ENCODE measurements at places on chromosomes 7 and 10.

DNA sequence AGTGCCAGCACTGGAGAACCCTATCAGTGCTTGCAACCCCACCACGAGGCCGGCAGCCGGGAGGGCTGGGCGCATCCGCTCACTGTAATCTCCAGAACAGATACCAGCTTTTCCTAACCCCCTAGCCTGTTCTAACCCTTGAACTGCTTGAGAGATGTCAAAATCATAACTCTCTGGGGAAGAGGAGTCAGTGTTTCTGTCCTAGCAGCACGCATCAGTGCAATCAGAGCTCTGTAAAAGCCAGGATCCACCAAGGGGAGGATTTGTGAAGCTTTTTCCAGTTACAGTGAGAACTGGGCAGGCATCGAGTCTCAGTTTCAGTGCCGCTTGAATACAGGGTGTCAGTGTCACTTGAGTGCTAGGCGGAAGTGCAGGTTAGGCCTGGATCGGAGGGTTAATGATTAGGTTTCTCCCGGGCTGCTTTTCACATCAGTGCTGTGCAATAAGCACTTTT, 104.5 kb upstream of the INSYN2A start:
- DNase-seq = no peak

GRCh38 chr10:117578999-117579590, 36.5 kb downstream of the EMX2 start:
- no peak for DNase-seq

DNA sequence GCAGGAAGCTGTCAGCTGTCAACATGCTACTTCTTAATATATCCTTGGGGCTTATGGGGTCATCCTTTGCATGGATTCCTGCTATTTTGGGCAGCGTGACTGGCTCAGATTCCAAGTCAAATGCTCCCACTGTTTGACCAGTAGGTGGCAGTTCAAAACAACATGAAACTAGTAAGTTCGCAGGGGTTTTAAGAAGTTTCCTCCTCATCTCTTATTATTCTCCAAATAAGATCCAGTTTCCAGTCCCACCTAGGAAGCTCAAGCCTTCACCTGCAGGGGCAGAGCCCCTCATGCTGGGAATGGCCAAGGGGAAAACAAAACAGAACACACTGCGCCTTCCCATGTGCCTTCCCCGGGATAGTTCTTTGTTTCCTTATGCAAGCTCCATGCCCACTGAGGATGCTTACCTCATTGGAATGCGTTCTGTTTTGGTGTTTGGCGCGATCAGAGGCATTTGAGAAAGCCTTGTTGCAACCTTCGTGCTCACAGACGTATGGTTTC, 259.8 kb downstream of the GLI3 start:
- DNase-seq = peak; percentile 86

DNA sequence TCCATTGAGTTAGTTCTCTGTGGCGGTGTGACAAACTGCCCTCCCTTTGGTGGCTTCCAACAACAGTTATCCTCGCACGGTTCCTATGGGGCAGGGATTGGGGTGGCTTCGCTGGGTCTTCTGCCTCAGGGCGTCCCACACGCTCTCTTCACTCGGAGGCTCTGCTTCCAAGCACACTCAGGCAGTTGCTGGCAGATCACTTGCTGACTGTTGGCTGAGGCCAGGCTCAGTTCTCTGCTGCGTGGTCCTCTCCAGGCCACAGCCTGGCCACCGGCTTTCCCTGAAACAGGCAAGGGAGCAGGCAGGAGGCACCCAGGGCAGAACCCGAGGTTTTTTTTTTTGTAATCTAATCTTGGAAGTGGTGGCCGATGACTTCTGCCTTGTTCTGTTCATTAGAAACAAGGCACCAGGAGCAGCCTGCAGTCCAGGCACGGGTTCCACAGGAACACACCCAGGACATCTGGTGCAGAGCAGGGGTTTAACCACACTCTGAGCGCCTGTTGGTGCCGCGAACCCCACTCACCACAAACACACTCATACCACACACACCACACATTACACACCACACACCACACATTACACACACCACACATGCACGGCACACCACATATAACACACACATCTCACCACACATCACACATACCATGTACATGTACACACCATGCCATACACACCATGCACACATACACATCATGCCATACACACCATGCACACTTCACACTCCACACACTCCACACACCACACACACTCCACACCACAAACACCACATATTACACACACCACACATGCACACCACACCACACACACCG, 112.2 kb downstream of the PTPN20 start:
- peak; percentile 48 for DNase-seq

GRCh38 chr7:105448181-105448580, 59.5 kb upstream of the SRPK2 start:
- no peak for DNase-seq

- DNase-seq = peak; percentile 35
These were observed 1301.5 kb upstream of the SORCS1 start for GRCh38 chr10:108465871-108466641.

DNA sequence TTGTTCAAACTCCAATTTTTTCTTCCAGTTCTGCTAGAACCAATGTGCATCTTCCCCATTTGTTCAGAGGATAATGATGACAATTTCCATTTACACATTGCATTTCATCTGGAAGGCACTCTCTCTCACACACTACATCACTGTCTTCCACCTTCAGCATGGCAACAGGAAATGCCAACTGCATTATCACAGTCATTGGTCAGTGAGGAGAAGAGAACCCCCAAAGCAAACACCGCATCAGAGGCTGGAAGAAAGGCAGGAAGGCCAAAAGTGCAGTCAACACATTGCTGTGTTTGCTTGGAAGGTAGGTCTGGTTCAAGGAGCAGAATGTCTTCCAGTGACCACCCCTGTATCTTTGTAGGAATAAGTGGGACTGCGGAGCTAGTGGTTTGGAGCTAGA, 192.2 kb upstream of the RHOBTB1 start:
- no peak for DNase-seq

GRCh38 chr10:16258291-16259040, 178.3 kb upstream of the PTER start:
- no peak for DNase-seq

DNA sequence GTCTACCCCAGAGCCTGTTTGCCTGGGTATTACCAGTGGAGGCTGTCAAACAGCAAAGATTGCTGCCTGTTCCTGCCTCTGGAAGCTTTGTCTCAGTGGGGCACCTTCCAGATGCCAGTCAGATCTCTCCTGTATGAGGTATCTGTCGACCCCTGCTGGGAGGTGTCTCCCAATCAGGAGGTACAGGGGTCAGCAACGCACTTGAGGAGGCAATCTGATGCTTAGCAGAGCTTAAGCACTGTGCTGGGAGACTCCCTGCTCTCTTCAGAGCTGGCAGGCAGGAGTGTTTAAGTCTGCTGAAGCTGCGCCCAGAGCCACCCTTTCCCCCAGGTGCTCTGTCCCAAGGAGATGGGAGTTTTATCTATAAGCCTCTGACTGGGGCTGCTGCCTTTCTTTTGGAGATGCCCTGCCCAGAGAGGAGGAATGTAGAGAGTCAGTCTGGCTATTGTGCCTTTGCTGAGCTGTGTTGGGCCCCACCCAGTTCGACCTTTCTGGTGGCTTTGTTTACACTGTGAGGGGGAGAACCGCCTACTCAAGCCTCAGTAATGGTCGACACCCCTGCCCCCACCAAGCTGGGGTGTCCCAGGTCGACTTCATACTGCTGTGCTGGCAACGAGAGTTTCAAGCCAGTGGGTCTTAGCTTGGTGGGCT, 62.2 kb downstream of the PPP1R9A start:
- no peak for DNase-seq

DNA sequence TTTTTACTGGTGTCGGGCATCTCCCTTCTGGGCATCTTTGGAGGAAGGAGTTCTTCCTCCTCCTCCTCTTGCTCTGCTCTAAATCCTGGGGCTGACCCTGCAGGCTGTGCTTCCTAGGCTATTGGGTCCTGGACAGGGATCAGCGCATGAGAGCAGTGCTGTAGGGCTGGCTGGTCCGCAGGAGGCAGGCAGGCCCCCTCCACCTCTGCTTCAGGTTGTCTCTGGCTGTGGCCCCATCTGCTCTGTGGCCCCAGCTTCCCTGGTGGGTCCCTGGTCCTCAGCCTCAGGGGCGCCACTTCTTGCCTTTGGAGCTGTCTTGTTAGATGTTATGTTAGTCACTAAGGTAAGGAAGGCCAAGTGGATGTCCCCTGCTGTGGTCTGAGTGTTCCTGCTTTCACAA, 237.3 kb upstream of the PITRM1 start:
- DNase-seq = no peak

- no peak for DNase-seq
These were observed 14.2 kb upstream of the SLC18A3 start for GRCh38 chr10:49595713-49596492.

GRCh38 chr7:156095908-156096539, 283.8 kb upstream of the SHH start:
- no peak for DNase-seq

DNA sequence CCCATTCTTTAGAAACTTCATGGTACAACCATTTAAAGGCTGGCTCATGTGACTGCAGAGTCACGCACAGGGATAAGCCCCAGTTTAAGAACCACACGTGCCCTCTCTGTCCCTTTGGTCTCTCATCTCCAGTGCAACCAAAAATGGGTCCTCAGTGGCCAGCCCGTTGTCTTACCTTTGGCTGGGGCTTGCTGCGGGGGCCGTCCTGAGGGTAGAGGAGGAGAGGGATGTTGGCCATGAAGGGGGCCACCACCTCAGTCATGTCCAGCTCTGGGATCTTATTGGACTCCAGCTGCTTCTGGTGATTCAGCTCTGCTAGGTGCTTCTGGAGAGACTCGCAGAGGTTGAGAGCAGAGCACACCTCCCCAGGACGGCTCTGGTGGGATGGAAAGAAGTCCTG, 22.3 kb downstream of the PSAP start:
- no peak for DNase-seq

DNA sequence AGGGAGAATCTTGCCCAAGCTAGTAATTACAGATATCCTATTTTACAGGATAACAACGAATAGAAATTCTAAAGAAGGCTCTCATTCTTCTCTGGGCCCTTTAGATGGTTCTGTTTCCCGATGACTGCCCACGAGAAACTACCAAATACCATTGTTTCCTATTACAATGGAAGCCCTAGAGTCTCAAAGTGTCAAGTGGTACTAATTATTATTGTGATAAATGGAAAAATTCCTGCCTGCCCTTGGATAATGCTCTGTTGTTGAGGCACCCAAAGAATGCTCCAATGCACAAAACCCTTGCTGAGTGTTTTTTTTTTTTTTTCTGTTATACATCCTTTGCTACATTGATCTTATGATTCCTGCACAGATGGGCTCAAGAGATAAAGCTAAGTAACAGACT, 504.5 kb downstream of the XPNPEP1 start:
- no peak for DNase-seq

DNA sequence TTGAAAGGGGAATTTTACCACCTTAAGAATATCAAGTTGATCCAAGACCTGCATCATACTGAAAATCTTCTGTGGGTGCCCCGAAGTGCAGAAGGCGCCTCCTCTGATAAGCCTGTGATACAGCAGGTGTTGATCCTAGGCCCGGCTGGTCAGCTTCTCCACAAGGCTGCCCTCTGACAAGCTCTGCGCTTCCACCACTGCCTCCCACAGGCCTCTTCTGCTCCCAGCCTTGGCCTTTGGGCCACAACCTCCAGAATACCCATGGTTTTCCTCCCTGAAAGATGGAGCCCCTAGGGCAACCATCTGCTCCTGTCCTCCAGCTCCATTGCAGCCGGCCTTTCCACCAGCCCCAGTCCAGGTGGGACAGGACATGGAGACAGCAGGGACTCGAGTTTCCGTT, 5.6 kb upstream of the OGDHL start:
- no peak for DNase-seq

DNA sequence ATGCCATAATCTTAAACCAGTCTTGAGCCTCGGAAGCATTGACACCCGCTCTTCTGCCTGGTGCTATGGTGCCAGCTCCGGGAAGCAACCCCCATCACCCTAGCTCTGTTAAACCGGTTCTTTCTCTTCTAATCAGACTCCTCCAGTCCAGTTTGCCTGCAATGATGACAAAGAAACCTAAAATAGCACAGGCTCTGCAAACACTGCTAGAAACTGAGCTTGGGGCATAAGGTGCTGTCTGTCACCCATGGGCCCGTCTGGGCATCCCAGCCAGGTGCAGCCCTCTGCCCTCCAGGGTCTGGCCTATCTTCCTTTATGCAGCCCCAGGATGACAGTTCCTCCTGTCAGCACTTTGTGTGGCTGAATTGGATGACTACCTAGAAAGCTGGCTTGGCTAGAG, 14.2 kb upstream of the CAMK2G start:
- peak; percentile 58 for DNase-seq

GRCh38 chr7:97454636-97455035, 277.2 kb upstream of the TAC1 start:
- DNase-seq = no peak

GRCh38 chr7:55202150-55202913, 162.8 kb upstream of the LANCL2 start:
- DNase-seq = no peak

GRCh38 chr10:30683496-30683895, 53.9 kb upstream of the LYZL2 start:
- no peak for DNase-seq

DNA sequence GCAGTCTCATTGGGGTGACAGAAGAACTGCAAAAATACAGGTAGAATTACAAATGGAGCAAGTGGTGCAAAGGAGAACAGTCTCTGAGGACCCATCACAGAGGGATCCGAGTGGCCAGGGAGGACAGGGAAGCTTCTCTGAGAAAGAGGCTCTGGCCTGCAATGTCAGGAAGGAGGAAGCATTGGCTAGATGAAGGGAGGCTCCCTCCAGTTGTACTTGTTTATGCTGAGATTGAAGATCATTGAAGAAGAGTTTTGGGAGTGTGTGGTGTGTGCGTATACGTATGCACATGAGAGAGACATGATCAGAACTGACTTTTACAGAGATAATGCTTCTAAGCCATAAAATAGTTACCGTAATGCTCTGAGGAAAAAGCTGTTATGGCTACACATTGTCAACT, 274.7 kb upstream of the FZD8 start:
- no peak for DNase-seq

GRCh38 chr7:2512179-2512661, 7.4 kb upstream of the LFNG start:
- DNase-seq = peak; percentile 76

- no peak for DNase-seq
These were observed 181.9 kb upstream of the PRSS58 start for GRCh38 chr7:142439739-142440138.

- peak; percentile 69 for DNase-seq
These were observed 114.5 kb downstream of the HIP1 start for GRCh38 chr7:75624134-75624832.

DNA sequence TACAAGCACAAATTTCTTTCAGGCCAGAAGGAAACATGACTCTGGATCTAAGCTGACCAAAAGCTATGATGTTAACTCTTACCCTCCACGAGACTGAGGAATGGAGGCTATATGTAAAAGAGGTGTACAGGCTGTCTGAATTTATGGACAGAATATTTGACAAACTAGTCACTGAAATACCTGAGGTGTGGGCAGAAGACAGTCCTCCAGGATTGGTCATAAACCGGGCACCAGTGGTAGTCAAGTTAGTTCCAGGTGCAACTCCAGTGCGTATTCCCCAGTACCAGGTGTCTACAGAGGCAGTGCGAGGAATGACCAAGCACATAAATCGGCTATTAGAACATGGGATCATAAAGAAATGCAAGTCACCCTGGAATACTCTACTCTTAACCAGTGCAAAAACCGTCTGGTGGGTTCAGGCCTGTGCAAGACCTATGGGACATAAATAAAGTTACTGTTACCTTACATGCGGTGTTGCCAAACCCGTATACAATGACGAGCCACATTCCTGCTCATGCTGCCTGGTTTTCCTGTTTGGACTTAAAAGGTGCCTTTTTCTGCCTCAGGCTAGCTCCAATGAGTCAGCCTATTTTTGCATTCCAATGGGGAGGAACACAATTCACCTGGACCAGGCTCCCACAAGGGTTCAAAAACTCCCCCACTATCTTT, 6.7 kb upstream of the CYREN start:
- DNase-seq = no peak
